ENCODE measurements at places on chromosomes 7 and 10.

- no peak for DNase-seq
Observed at GRCh38 chr7:121945480-121946236, 72.7 kb downstream of the PTPRZ1 start.

DNA sequence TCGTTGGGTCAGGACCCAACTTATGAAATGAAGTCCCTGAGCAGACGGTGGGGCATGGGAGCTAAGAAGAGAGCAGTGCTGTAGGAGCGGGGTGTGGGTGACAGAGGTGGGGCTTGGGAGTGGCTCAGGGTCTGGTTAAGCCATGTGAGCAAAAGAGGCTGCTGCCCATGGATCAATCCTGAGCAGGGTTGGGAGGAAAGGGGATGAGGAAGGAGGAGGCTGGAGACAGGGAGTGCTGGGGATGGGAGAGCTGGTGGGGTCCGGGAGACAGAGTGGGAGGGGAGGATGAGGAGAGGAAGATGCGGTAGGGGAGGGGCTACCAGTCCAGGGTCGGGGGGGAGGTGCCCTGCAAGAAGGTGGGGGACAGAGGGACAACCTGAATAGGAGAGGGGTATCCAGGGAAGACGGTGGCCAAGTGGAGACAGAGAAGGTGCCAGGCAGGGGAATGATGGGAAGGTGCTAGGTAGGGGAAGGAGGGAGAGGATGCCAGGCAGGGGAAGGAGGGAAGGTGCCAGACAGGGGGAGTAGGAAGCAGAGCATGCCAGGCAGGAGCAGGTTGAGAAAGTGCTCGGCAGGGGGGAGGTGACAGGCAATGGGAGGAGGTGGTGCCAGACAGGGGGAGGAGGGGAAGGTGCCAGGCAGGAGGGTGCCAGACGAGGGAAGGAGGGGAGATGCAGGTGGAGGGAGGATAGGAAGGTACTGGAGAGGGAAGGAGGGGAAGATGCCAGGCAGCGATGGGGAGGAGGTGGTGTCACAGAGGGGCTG lies 27.5 kb upstream of the SMARCD3 start:
- no peak for DNase-seq

- DNase-seq, result peak; percentile 56
Observed at GRCh38 chr7:79282070-79282694, 171.3 kb downstream of the MAGI2 start.

GRCh38 chr10:35644050-35644950 lies 2.2 kb upstream of the FZD8 start:
- no peak for DNase-seq

- peak; percentile 22 for DNase-seq
Observed at GRCh38 chr10:69901628-69902505, 100.2 kb downstream of the COL13A1 start.

DNA sequence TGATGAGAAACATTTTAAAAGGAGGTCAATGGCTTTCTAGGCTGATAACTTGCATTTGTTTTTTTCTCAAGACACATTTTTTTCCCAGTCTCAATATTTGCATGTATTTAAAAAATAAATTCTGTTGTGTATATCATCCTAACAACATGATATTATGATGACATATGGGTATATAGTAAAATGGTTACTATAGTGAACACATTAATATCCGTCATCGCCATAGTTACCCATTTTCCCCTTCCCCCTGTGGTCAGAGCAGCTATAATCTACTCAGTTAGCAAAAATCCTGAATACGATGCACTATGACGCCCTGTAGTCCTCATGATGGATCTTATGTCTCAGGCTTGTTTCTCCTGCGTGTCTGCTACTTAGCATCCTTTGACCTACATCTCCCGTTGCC lies 60.9 kb upstream of the ZPBP start:
- no peak for DNase-seq

DNA sequence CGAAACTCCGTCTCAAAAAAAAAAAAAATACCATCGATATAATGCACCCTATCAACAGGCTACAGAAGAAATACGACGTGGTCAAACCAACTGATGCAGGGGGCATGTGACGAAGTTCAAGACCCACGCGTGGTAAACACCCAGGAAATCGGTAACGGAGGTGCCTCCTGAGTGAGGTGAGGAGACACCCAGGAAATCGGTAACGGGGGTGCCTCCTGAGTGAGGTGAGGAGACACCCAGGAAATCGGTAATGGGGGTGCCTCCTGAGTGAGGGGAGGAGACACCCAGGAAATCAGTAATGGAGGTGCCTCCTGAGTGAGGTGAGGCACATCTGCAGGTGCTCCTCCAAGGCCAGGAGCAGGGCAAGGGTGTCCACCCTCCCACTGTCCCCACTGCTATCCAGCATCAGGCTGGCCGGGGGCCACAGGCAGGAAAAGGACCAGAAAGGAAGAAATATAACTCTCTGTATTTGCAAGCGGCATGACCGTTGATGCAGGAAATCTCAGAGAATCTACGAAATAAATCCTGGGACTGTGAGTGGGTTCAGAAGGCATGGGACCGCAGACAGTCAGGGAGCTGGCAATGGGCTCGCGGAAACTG lies 10.7 kb upstream of the GPR146 start:
- no peak for DNase-seq

DNA sequence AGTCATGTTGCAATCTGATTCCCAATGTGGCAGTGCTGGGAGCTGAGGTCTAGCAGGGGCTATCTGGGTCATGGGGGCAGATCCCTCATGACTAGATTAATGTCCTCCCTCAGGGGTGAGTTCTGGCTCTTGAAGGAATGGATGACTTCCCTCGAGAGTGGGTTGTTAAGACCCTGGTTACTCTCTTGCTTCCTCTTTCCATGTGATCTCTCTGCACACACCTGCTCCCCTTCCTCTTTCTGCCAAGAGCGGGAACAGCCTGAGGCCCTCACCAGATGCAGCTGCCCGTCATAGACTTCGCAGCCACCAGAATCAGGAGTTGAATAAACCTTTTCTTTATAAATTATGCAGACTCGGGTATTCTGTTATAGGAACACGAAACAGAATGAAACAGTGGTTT lies 37.8 kb downstream of the SFMBT2 start:
- DNase-seq, result no peak

DNA sequence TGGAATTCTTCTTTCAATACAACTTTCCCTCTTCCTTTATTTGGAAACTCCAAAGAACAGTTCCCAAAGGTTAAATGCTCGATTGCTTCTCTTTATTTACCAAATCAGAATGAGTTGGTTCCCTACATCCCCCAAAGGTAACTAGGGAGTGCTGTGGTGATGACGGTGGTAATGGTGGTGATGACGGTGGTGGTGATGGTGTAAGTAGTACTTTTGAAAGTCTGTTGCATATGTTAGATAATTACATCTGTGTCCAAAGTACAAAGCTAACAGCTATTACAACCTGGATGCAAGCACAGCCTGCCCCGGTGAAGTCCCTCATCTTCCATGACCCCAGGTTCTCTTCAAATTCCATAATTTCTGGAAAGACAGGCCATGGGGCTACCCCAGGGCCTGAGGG lies 115.1 kb downstream of the TNS3 start:
- no peak for DNase-seq

DNA sequence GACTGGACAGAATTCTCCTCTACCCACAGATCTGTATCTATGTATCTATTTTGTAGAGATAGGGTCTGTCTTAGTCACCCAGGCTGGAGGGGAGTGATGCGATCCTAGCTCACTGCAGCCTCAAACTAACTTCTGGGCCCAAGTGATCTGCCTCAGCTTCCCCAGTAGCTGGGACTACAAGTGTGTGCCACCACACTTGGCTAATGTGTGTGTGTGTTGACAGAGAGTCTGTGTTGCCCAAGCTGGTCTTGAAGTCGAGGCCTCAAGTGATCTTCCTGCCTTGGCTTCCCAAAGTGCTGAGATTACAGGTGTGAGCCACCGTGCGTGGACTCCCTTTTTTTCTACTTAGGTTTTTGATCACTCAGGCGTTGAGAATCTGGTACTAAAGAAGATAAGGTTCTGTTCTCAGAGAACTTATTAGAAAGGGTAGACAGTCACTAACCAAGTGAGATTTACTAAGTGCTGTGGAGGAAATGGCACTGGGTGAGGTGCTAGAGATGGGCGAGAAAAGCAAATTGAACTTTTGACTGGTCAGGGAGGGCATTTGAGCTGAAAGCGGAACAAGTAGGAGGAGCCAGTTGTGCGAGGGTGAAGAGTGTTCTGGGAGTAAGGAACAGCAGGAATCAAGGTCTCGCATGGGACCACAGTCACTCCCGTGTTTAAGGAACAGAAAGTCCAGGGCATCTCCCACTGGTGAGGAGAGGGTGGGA lies 18.0 kb downstream of the NDUFB2 start:
- no peak for DNase-seq

DNA sequence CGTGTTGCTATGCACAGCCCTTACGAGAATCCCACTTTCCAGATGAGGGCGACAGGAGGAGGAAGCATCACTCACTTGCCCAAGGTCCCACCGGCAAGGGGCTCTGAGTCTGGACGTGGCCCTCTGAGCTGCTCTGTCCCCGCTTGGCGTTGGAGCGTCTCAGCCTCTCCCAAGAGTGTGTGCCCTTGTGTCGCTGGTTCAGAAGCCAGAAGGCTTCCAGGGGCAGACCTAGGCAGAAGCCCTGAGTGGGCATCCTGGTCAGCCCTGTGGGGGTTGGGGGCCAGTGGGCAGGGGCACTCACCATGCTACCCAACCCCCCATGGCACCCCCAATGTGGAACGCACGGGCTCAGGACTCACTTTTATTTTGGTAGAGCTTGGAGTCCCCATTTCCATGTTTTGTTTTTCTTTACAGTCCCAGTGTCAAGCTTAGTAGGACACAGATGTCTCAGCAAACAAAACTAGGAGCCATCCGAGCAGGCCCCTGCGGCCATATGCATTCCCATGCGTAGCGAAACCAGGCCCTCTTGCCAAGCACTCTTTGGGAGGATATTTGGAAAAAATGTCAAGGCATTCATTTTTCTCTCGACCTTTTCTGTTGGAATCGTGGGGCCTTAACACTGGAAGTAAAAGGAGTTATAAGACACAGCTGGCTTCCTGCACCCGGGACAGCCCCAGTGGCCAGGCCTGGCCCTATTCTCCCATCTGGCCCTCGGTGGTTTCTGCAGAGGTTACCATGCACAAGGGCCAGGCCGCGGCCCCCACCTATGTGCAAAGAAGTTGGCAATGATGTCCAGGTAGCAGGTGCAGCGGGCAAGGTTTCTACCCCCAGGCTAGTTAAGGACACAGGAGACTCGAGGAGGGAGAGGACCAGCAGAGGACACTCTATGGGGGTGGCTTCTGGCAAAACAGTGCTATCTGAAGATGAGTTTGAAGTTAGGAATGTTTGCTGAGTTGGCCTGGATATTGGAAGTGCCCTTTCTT lies 97.0 kb downstream of the LHPP start:
- no peak for DNase-seq

DNA sequence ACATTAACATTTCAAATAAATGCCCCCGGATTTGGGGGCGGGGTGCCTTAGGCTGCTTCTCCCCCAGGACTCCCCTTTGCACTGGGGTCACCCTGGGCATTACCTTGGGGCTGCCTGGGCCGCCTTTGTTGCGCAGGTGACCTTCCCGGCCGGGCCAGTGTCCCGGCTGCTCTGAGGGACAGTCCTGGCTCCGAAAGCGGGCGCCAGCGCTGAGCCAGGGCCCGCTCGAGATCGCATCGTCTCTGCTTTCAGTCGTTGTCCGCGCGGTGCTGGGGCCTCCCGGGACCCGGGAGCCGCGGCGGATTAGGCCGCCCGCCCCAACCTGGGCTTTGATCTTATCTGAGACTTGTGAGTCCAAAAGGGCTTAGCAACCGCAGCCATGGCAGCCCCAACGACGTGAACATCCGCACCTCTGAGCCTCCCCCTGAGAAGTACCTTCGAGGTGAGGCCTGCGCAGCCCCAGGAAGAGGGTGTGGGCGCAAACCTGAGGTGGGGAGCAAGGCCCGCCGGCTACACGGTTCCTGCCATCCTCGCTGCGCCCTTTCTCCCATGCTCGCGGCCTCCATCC lies 14.8 kb upstream of the WAPL start:
- no peak for DNase-seq

DNA sequence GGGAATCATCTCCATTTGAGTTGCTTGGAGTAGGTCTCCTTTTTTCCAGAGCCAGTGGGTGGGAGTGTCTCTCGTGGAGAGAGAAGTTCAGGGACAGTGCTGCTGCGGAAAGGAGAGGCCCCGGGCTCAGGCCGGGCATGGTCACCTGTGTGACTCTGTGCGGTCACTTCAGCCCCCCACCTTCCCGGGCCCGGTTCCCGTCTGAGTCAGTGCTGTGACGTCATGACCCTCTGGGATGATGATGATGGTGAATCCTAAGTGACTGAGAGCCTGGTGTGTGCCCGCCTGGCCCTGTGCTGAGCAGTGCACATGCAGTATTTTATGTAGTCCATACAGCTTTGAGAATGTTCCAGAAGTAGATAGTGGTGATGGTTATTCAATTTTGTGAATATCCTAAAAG lies 32.6 kb upstream of the AP5Z1 start:
- no peak for DNase-seq

GRCh38 chr10:49349390-49349789 lies 46.5 kb downstream of the DRGX start:
- DNase-seq, result no peak

- peak; percentile 86 for DNase-seq
Observed at GRCh38 chr10:85651497-85651882, 715.1 kb downstream of the GRID1 start.

GRCh38 chr10:32318476-32318896 lies 28.5 kb downstream of the EPC1 start:
- DNase-seq, result no peak

- DNase-seq, result no peak
Observed at GRCh38 chr10:100470367-100470766, 7.6 kb downstream of the WNT8B start.
